ENCODE measurements at places on chromosomes 12 and 14.
A peak's percentile ranks its signal among the peaks of the same experiment; 100 is the strongest.

GRCh38 chr12:27340971-27341370 is 8.3 kb downstream of the BMAL2 start:
- DNase-seq = no peak

GRCh38 chr12:13979772-13980378 is 1.5 kb downstream of the GRIN2B start:
- DNase-seq = no peak

DNA sequence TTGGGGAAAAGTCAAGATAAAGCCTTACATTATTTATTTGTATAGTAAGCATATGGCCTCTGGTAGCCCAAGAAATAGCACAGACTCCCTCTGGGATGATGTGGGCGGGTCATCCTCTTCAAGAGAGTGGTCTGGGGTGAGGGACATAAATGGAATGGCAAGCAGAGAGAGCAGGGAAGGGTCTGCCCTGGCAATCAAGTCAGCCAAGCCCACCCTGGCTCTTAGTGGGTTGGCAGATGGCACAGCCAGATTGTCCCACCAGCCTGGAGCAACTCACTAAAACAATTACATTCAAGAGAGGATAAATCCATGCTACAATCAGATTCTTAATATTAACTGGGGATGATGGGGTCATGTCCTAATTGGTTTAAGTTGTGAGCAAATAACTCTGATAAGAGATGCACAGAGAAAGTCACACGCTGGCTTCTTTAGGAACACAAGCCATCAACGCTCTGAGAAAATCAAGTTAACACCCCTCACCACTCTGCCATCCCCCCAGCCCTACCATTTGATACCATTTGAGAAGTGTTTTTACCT is 2.8 kb upstream of the PELI2 start:
- no peak for DNase-seq

- no peak for DNase-seq
These were observed 2.0 kb downstream of the PTHLH start for GRCh38 chr12:27970401-27971120.

DNA sequence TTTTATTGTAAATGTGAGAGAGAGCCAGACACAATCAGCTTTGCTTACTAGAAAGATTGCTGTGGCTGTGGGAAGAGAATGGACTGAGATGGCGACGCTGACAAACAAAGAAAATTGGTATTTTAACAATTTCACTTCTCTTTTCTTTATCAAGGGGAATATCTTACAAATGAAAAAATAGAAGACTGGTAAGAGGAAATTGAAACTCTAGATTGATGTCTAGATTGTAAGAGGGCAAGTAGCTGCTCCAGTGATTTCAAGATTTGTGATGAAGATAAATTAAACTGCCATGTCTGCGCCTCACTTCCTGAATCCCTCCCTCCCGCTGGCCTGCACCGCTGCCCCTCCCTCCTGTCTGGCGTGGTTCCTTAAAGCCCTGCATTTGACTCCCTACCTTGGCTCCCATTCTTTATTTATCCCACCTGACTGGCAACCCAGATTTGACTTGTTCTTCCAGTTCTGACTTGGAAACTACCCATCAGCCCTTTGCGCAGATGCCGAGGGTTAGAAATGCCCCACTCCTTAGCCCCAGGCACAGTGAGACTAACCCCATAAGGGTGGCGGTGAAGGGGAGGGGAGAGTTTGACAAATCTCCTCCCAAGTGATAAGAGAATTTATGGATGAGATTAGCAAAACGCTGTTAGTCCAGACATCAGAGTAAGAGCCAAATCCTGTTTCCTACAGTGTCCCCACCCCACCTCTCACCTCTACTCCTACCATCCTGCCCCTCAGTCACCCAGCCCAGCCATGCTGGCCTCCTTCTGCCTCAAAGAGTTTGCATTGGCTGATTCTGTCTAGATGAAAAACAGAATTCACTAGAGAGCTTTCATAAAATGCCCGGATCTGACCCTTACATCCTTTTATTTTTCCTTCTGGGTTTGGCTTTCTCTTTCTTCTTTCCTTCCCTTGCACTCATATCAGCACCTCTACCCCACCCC is 125.3 kb upstream of the ATF7IP start:
- DNase-seq = peak; percentile 86

- no peak for DNase-seq
These were observed 197.4 kb downstream of the SLC25A21 start for GRCh38 chr14:36974985-36975384.

DNA sequence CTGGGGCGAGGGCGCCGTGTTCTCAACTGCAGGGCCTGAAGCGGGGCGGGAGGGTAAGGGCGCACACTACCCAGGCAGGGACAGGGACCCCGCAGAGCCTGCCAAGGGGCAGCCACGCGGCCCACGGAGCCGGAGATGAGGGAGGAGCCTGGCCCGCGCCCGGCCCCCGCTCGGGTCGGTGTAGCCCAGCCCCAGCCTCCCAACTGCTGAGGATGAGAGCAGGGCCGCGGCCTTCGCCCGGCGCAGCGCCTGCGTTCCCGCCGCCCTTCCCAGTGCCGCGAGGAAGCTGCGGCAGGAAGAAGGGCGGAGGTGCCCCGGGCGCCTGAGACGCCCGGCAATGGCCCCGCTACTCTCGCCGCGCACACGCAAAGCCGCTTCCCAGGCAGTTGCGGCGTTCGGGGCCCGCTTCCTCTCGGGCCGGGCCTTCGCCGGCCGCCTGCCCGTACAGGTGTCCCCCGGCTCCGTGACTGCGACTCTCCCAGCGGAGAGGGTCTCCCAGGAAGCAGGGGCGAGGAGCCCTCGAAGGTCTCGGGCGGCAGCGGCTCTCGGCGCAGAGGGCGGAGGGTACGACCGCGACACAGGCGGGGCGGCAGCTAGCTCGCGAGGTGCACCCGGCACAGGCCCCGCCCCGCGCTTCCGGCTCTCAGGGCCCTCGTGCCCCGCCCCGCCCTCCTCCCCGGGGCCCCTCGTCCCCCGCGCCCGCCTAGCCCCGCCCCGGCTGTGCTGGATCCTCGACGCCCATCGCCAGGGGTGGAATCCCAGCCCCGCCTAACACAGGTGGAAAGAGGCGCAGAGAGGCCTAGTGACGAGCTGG is 24.8 kb upstream of the YY1 start:
- DNase-seq = peak; percentile 95
